Left ventricle myocardium superior (tissue), 1 donor: ENCODE measurements at places on chromosomes 6 and 20.

- DNase-seq = no peak
These were observed 54.8 kb upstream of the SPDEF start for GRCh38 chr6:34610819-34611477.

- DNase-seq = peak; percentile 73
These were observed at the start of gene HRH3 for GRCh38 chr20:62219992-62220665. HRH3 (minus strand) TSS chr20:62220278; CDS start chr20:62219970, 308 bp downstream.

DNA sequence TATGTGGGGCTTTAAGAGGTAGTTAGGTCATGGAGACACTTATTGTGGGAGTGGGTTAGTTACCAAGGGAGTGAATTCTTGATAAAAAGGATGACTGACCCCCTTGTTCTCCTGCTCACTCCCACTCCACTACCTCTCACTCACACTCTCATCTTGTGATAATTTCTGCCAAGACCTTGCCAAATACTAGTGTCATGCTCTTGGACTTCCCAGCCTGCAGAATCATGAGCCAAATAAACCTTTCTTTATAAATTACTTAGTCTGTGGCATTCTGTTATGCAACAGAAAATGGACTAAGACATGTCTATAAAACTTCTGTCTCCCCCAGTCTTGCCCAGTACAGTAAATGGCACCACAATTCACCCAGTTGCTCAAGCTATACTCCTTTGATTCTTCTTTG lies 93.3 kb downstream of the COL21A1 start:
- no peak for DNase-seq

DNA sequence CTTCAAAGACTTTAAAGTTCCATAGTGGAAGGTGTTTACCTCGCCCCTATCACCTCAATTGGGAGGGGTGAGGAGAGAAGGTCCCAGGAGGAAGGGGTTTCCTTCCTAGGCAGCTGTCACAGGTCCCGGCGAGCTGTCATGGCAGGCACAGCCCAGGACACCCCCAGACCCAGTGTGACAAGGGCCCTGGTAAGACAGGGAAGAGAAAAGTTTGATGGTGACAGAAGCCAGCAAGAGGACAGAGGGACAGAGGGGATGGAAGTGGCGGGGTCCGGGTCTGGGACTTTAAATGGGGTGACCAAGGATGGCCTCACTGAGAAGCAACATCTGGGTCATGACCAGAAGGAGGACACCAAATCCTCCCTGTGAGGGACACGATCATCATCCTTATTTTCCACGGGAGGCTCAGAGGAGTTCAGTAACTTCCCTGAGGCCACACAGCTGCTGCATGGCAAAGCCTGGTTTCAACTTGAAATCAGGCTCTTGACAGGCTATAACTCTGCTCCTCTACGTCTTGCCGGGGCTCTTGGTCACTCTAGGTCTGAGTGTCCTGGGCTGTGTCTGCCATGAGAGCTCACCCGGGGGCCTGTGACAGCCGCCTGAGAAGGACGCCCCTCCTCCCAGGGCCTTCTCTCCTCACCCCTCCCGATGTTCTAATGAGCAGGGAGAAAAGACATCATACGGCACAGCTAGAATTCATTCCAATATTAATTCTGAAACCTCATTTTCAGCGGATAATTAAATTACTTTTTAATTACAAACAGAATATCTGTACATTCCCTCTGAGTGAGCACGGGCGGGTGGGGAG lies 222.2 kb downstream of the PREX1 start:
- DNase-seq = no peak

- DNase-seq = no peak
These were observed 28.5 kb downstream of the REPS1 start for GRCh38 chr6:138959521-138959920.

DNA sequence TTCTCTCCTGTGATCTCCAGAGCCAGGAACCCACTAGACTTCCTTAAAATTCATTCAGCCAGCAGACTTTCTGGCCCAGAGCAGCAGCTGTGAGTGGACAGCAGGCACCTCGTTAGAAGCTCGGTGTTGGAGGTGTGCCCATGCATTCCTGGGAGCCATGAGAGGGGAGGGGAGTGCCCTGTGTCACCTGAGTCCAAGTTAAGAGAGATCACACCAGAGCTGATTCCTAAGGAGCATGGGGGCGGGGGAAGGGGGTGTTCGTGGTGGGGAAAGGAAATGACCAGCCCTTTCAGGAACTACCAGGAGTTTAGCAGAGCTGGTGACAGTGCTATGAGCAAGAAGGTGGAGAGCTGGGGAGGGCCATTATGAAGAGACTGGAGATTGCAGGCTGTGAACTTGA lies 46.9 kb downstream of the GFRA4 start:
- peak; percentile 69 for DNase-seq

DNA sequence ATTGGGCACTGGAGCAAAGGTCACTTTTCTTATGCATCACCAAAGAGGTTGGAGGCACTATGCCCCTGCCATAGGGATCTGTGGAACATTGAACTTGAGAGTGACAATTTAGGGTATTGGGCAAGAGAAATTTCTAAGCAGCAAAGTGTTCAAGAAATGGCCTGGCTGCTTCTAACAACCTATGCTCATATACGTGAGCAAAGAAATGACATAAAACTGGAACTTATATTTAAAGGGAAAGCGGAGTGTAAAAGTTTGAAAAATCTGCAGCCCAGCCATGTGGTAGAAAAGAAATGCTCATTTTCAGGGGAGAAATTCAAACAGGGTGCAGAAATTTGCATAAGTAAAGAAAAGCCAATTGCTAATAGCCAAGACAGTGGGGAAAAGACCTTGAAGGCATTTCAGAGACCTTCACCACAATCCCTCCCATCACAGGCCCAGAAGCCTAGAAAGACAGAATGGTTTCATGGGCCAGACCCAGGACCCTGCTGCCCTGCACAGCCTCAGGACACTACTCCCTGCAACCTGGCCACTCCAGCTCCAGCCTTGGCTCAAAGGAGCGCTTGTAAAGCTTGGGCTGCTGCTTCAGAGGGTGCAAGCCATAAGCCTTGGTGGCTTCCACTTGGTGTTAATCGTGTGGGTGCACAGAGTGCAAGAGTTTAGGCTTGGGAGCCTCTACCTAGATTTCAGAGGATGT lies 24.4 kb downstream of the NCR2 start:
- DNase-seq = no peak

GRCh38 chr20:8155229-8155628 lies 23.2 kb downstream of the PLCB1 start:
- DNase-seq = no peak

GRCh38 chr20:25584905-25585704 lies at the start of gene NINL:
NINL (minus strand) TSS chr20:25585531; CDS start chr20:25526587, 58,944 bp downstream.
- peak; percentile 78 for DNase-seq

DNA sequence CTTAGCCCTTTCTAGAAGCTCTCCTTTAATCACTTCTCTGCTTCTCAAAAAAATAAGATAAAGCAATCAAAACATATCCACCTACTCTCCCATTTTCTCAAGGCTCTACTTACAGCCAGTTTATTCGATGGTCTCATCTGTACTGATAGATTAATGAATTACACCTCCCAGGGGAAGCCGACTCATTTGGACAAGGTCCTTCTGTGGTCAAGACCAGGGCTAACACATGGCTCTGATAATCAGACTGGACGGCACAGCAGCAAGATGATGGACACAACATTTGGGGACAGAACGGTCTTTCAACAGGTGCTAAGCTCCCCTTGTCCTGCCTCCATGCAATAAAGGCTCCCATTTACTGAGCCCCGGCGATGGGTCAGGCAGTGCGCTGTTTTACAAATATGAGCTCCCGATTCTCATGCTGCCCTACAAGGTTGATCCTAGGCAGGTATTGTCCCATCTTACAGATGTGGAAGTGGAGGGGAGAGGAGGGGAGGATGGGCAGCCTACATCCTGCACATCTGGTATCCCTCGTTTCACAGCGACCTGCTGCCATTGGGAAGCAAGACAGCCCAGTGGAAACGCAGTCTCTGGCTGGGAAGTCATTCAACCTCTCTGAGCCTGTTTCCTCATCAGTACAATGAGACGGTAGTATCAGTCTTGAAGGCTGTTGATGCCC lies 15.7 kb downstream of the CPNE5 start:
- no peak for DNase-seq

DNA sequence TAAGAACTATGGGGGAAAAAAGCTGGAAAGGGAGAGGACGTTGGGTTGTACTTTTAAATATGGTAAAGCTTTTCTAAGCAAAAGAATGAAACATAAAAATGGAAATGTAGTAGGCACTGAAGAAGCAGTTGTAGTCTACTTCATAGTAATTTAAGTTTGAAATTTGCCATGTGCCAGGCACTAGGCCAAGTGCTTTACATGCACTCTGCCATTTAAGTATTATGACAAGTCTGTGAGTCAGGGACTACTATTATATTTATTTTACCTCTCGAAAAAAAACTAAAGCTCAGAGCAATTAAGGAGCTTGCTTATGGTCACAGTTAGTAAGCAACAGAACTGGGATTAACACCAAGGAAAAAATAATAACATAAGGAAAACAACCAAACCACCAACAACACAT lies 257.8 kb downstream of the GMDS start:
- no peak for DNase-seq

GRCh38 chr6:35731414-35731735 lies 5.5 kb upstream of the ARMC12 start:
- DNase-seq = peak; percentile 99

- DNase-seq = no peak
These were observed 9.3 kb upstream of the MAK start for GRCh38 chr6:10847684-10848083.

GRCh38 chr6:140436023-140436811 lies 1061.8 kb upstream of the CITED2 start:
- no peak for DNase-seq

GRCh38 chr6:12608016-12608860 lies 108.3 kb upstream of the PHACTR1 start:
- no peak for DNase-seq

DNA sequence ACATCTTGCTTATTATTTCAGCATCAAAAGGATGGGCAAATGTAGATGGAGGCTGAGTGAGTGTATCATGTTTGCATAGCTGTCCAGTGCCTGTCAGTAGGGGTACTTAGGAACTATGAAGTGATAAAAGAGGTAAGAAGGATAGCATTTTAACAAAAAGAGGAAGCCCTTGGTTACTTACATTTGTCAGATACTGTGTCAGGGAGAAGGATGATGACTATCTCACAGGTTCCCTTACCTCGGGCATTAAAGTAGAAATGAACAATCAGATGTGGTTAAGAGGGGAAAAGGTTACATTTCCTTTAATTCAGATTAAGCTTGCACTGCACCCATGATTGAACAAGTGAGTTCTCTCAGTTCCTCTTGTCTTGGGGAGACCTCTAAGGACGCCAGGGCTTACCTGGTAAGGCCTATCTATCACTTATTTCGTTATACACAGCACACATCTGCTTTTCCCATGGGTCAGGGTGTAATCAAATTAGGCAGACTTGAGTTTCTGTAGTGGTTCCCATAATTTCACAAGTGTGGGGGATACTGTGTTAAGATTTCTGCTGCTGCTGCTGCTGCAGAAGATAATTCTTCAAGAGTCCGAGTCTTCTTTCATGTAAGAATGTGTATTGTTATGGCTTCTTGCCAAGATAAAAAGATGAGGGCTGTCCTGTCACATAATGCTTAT lies 4.5 kb downstream of the FOXO3 start:
- DNase-seq = no peak

DNA sequence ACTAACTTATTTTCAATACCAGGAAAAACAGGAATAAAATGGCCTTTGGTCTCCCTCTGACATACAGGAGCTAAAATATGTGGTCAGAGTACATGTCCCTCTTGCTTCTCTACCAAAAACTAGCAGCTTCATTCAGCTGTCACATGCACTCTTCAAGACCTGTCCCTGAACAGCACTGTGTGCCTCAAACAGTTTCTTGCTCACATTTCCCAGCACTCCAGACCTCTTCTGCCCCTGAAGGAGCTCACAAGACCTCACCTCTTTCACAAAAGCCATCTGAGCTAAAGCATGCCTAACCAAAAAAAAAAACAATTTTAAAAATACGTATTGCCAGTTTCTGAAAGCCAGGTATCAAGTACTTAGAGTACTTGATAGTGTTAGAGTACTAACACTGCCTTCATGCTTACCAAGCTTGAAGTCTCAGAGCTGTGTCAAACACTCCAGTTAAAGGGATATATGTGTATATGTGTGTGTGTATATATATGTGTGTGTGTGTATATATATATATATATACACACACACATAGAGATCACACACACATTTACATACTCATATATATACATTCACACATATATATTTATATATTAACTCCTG lies 148.3 kb upstream of the POU3F2 start:
- no peak for DNase-seq

DNA sequence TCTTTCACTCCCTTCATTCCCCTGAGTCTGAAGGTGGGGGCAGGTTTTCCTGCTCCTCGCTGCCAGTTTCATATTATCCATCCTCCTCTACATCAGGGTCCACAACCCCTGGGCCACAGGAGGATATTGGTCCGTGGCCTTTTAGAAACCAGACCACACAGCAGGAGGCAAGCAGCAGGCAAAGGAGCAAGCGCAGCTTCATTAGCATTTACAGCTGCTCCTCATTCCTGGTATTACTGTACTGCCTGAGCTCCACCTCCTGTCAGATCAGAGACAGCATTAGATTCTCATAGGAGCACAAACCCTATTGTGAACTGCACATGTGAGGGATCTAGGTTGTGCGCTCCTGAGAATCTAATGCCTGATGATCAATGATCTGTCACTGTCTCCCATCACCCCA lies 380.3 kb downstream of the ARHGAP18 start:
- no peak for DNase-seq

GRCh38 chr6:111952821-111953540 lies 79.7 kb upstream of the FYN start:
- no peak for DNase-seq

DNA sequence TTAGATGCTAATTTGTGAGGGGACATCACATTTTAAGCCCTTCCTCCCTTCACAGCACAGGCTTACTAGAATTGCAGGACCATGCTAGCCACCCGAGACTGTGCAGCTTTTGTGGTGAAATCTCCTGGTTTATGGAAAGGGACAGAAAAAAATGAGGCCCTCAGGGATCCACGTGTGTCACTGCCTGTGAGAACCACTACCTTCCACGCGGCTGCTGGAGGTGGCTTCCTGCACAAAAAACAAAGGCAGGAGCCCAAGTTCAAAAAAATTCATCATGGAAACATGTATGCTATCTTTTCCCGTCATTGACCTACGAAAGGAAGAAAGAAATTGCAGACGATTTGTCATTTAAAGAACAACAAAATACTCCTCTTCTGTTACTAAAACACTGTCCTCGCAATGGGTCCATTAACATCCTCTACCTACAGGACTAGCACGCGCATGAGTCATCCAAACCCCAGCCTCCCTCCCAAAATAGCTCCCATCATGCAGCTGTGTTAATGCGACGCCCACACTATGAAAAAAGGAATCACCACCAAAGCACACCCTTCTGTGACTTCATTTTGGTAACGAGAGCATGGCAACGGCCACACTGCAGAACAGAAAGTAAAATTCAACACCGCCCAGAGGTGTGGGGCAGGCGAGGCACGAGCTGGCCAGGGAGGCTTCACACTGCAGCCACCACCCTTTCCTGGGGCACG lies 45.7 kb downstream of the RAMACL start:
- DNase-seq = no peak

DNA sequence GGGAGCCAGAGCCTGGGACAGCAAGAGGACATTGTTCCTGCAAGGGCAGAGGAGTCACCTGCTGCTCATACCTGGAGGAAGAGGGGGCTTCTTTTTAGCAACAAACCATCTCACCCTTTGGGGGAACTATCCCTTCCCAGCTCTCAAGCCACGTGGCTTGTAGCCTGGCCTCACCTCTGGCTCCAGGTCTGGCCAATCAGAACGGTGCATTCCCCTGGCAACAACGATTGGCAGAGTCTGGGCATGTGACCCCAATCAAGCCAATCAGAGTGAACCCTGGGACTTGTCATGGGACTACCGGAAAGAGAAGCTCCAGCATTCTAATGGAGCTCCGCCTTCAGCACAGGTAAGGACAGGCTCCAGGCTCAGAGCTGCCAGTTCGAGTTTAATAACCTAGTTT lies 33.6 kb downstream of the KCNB1 start:
- DNase-seq = no peak

- DNase-seq = no peak
These were observed 40.2 kb upstream of the NEDD9 start for GRCh38 chr6:11272491-11273192.
